ENCODE measurements at places on chromosomes 12 and 14.

DNA sequence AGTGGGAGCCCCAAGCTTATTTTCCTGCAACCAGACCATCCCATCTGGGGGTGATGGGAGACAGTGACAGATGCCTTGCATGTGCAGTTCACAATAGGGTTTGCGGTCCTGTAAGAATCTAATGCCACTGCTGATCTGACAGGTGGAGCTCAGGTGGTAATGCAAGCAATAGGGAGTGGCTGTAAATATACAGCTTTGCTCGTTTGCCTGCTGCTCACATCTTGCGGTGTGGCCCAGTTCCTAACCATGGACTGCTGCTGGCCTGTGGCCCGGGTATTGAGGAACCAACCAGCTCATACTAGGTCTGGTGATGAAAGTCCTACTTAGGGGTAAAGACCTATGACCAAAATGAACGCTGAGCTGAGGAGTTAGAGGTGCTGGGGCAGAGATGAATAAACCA is 36.1 kb upstream of the CCDC88C start:
- DNase-seq: no peak

GRCh38 chr14:54776361-54777001 is 126.1 kb downstream of the GCH1 start:
- DNase-seq: peak; percentile 69

- no peak for DNase-seq
Observed at GRCh38 chr14:93285044-93285443, 47.8 kb downstream of the BTBD7 start.

GRCh38 chr12:13371367-13371766 is 174.8 kb downstream of the EMP1 start:
- no peak for DNase-seq

DNA sequence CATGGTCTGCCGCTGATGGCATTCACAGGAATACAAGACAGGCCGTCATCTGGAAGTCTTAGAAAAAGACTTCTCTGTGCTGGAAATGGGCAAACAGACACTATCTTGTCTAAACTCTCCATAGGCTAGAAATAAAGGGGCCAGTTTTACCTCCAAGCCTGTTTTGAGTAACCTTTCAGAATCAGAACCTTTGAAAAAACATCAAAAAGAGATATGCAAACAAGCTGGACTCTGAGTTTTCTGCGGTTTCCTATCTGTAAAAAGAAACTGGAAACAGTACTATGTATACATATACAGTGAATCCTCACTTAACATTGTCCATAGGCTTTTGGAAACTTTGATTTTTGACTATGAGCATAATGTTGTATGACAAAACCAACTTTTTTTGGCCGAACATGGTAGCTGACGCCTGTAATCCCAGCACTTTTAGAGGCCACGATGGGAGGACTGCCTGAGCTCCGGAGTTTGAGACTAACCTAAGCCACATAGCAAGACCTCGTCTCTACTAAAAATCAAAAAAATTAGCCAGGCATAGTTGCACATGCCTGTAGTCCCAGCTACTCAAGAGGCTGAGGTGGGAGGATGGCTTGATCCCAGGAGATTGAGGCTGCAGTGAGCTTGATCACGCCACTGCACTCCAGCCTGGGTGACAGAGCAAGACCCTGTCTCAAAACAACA is 92.9 kb upstream of the MAX start:
- no peak for DNase-seq

DNA sequence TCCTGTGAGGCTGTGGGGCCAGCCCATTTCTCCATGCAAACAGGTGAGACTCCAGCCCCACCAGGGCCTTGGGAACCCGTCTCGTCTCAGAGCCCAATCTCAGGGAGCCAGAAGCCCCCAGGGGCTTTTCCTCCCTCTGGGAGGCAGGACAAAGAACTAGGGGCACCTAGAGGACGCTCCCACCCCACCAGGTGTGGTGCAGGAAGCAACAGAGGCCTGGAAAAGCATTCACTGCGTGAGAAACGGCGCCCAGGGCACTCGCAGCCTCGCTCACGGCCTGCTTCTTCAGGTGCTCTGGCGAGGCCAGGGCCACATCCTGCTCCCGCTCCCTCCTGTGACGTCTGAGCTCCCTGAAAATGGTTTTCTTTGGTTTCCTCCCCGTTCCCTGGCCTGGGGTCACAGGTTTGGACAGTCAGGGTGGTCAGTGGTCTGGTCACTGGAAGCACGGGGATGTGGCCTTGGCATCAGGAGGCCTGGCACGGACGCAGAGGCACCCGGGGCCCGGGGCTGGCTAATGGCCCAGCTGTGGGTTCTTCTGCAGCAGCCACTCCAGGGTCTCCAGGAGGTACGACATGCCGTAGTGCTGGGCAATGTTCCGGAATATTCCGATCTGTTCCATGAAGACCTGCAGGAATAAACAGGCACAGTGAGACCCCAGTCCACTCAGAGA is 5.7 kb downstream of the P2RX2 start:
- no peak for DNase-seq

DNA sequence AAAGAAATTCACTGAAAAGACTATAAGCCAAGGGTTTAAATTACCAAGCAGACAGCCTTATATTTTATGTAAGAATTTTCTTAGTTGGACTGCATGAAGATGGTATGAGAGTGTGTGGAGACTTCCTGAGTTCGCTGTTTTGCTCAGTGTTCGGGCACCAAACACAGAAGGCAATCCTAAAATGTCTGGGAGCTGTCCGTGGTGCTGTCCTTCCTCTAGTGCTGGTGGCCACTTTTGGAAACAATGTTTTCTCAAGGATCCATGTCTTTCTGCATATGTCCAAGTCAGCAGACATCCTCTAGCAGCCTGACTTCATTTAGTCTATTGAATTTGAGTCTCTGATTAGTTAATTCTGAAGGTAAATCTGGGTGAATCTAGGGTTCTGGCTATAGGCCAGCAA is 135.8 kb downstream of the SLC8A3 start:
- peak; percentile 6 for DNase-seq

DNA sequence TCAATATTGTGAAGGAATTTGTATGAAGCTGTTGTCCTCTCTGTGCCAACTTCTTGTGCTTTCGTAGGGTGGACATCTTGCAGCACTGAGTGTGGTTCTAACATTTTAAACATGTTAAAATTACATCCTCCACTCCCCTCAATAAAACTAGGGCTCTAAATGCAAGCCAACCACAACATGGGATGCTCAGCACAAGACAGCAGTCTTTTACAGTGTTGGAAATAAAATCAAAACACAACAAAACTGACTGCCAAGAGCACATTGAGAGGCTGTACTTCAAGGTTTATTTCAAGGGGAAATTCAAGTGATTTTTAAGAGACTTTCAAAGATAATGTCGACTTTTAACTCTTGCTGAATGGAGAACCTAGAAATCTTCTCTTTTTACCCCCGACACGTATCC is 396.9 kb downstream of the TMTC2 start:
- DNase-seq: no peak

- peak; percentile 78 for DNase-seq
Observed at GRCh38 chr14:85943192-85943591, 413.2 kb downstream of the FLRT2 start.

DNA sequence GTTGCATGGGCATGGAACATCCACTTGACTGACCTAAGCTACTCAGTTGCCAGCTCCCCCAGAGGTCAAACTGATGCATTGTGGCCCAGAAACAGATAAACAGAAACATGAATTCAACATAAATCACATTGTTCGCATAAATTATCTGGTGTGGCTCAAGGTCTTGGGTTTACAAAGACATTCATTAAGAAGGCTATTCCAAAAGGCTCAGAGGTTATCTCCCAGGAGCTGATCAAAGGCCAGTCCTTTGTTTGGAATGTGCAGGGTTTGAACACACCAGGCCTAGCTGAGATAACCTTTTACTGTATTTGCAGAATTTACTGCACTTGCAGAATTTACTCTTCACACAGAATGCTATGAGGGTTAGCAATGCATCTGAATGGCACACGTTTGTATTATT is 96.4 kb upstream of the DCD start:
- DNase-seq: no peak

DNA sequence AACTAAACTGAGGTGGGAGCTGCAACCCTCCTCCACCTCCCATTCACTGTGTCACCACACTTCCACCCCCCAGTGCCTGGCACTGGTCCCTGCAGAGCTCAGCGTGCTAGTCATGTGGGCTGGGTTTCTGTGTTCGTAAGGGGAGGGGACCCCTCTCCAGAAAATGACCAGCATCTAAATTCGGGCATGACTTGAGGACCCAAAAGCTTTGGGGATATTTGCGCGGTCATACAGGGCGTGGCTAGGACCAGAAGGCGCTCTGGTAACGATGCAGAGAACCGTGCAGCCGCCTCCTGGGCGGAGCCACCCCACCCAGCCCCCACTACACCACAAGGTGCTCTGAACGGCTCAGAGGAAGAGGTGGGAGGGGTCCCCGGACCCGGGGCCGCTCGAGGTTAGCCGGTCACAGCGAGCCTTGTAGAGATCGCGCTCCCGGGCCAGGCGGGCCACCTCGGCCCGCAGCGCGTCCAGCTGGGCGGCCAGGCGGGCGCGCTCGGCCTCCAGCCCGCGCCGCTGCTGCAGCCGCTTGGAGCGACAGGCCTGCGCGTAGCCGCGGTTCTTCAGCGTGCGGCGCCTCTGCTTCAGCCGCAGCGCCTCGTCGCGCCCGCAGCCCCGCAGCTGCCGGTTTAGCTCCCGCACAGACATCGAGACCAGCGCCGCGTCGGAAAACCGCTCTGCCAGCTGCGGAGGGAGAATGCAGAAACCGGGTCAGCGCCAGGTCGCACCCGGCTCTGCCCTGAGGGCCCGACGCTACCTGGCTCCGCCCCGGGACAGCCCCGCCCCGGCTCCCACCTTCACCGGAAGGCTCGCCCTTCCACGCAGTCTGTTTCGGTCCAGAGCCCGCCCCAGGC is 9.8 kb downstream of the CPNE6 start:
- DNase-seq: peak; percentile 35

DNA sequence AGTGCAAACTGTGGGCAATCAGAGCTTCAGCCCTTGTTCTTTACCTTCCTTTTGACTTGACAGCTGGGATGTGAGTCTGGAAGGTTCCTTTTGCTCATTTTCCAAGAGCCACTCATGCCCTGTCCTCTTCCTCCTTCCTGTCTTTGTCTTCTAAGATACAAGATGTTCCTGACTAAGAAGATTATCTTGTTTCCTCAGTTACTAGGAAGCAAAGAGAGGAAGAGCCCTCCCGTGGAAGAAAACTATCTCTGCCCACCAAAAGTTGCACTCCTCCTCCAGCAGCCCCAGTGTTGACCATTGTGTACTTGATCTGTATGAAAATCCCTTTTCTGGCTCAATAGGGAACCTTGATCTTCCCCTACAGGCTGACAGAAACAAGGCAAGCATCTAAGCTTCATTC is 138.0 kb downstream of the C12orf75 start:
- DNase-seq: no peak

GRCh38 chr14:64232095-64232838 is 61.9 kb downstream of the ESR2 start:
- DNase-seq: no peak

GRCh38 chr12:116196752-116197718 is 80.5 kb downstream of the MED13L start:
- DNase-seq: no peak

DNA sequence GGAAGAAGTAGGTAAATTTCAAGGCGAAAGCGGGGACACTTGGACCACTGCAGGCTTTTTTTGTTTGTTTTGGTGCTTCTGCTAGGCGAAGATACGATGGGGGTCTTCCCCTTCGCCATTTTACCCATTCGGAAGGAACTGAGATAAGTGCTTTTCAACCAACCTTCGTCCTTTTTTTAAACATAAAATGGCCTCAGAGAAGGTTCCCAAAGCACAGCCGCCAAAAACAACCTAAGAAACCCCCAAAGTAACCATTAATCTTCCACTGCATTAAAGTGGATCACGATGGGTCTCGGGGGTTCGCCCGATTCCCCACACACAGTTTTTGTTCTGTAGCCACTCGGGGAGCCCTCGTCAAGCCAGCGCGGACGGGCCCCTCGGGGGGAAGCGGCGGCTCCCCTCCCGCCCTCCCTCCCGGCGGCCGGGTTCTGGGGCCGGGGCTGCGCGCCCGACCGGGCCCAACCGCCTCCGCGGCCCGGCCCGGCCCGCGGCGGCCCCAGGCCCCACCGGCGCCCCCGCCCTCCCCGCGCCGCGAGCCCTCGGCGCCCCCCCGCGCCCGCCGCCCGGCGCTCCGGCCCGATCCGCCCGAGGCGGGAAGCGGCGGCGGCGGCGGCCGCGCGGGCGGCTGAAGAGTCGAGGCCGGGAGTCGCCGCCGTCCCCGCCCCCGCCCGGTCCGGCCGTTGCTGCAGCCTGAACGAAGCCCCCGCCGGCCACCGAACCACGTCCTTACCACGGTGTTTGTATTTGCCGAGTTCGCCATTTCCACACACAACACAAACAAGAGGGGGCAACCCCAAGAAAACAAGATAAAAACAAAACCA is 790 bp downstream of the GTF2A1 start:
- peak; percentile 24 for DNase-seq

- no peak for DNase-seq
Observed at GRCh38 chr12:64065881-64066451, 156.1 kb downstream of the KICS2 start.

GRCh38 chr12:54596526-54596946 is 8.1 kb upstream of the PPP1R1A start:
- peak; percentile 58 for DNase-seq

DNA sequence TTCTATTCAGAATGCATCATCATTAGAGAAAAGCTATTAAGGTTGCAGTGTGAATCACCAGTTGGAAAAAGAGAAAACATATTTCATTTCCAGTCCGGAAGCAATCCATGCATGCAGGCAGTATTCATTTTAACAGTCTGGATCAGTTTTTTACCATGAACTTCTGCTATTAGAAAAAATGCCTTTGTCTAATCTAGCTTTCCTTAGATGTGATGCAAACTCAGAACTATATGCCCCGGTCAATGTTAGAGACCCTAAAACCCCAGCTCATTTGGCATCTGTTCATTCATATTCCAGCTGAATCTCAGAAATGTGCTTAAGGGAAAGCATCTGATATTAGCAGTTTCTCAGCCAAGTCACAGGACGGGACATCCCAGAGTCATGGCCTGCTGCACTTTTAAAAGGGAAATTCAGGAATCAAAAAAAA is 8.5 kb downstream of the IRAK3 start:
- no peak for DNase-seq

DNA sequence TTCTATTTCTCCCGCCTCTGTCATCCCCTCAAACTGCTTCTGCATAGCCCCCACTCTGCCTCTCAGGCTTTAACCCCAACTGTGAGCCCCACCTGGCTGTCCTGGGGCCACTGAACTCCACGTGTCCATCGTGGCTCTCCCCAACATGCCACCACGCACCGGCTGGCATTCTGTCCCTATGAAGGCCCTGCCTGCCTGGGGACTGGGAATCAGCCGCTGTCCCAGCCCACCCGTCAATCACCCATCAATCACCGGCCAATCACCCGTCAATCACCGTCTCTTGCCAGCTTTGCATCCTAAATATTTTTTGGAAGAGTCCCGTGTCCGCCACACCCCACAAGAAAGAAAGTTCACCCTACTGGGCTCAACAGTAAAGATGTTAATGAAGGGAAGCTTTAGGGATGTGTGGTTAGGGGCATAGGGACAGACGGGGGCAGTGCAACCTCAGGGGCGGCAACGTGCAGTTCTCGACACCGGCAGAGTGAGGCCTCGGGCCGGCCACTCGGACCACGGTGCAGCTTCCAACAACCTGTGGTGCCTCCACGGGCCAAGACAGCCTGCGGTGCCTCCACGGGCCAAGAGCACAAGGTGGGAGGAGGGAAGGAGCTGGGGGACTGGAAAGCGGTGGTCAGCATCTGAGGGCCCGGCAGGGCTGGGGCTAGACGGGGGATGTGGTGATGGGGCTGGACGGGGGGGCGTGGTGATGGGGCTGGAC is 85.6 kb downstream of the GALNT9 start:
- DNase-seq: no peak

GRCh38 chr12:57726884-57727757 is 11.4 kb downstream of the AGAP2 start:
- no peak for DNase-seq

GRCh38 chr14:38960946-38961531 is 142.0 kb downstream of the SEC23A start:
- DNase-seq: no peak

GRCh38 chr14:76235628-76236027 is 83.9 kb downstream of the GPATCH2L start:
- DNase-seq: no peak
